ENCODE measurements at places on chromosomes 1 and 21. TPM values are rescaled to one million over a fixed set of nuclear protein-coding genes. Genes with fewer than 3 reads are reported as not detected.

OR2T29 gene
- total RNA-seq: not detected

MTARC1 gene
- total RNA-seq: 3.4 TPM

TRPM2 gene
- total RNA-seq: not detected

GSTM1 gene
- total RNA-seq: 12.2 TPM

FNBP1L gene
- total RNA-seq: 63.6 TPM

PIK3C2B gene
- 40.7 TPM for total RNA-seq

DOCK7 gene
- total RNA-seq: 44.7 TPM

DDAH1 gene
- 155 TPM for total RNA-seq

NHLH1 gene
- total RNA-seq: not detected

HES2 gene
- 32.6 TPM for total RNA-seq

AMPD1 gene
- total RNA-seq: not detected

GSTM5 gene
- total RNA-seq: 0.40 TPM

LHX8 gene
- total RNA-seq: not detected

DMBX1 gene
- not detected for total RNA-seq

MFN2 gene
- total RNA-seq: 72.4 TPM

HTR1D gene
- total RNA-seq: 0.13 TPM

ARHGAP30 gene
- not detected for total RNA-seq

CFAP107 gene
- total RNA-seq: not detected

C1orf216 gene
- 12.9 TPM for total RNA-seq

ZFP69B gene
- 4.5 TPM for total RNA-seq

ITGB2 gene
- not detected for total RNA-seq

S100A7 gene
- not detected for total RNA-seq

GJA5 gene
- total RNA-seq: 15.0 TPM

SLC35D1 gene
- total RNA-seq: 7.7 TPM

MMP23B gene
- total RNA-seq: 0.29 TPM

ACOT11 gene
- total RNA-seq: 4.1 TPM

CRNN gene
- total RNA-seq: not detected

MYOG gene
- total RNA-seq: not detected

SOX13 gene
- total RNA-seq: 24.4 TPM

CHI3L2 gene
- not detected for total RNA-seq

TBX19 gene
- 1.0 TPM for total RNA-seq

IVL gene
- total RNA-seq: not detected

FAF1 gene
- 80.3 TPM for total RNA-seq

Data from thoracic aorta endothelial cell (primary cell).